ENCODE measurements at places on chromosomes 3 and 15. TPM values are rescaled to one million over a fixed set of nuclear protein-coding genes. Genes with fewer than 3 reads are reported as not detected.

Gene ADIPOQ
- not detected for total RNA-seq

Gene CORO2B
- total RNA-seq = 7.8 TPM

- DNase-seq = no peak
These were observed 96.6 kb upstream of the CBLB start for GRCh38 chr3:105965384-105965783.

DNA sequence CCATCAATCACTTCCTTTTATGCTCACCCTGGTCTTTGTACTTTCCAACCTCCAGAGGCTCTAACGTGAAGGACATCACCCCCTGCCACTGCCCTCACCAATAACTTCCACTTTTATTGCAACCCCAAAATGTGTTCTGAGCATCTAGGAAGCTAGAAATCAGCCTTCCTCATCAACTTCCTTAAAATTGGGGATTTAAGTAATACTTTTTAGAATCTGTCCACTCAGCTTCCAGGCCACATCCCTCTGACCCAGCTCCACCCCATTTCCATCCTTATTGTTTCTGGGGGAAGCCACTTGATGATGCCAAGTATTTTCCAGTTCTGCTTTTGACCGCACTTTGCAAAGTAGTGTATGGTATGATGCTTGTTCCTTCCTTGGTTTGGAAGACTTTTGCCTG lies 73.5 kb upstream of the XCR1 start:
- DNase-seq = no peak

DNA sequence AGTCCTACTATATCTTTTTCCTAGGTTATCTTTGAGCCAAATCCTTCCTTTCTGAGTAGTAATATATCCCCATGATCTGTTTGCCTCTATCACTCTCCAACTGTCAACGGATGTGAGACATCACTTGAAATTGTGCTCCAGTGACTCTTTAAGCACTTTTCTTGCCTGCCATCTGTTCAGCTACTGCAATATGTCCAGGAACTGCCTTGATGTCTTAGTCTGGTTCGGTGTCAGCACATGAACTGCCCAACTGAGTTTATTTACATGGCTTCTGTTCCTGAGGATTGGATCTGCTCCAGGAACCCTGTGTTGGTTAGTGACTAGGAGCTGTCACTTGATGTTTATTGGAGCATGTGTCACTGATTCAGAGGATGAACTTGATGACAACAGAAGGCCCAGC lies 116.5 kb downstream of the SLC9A9 start:
- no peak for DNase-seq

DNA sequence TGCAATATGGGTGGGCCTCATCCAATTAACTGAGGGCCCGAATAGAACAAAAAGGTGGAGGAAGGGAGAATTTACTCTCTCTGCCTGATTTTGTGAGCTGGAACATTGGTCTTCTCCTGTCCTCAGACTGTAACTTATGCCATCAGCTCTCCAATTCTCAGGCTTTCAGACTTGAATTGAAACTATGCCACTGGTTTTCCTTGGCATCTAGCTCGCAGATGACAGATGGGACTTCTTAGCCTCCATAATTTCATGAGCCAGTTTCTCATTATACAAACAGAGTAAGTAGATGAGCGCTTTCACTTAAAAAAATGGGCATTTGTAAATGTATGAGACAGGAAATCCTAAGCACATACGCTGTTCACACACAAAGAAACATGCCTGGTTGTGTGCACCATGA lies 8.7 kb upstream of the PTX3 start:
- DNase-seq = no peak

- no peak for DNase-seq
These were observed 95.7 kb downstream of the ANO10 start for GRCh38 chr3:43525941-43526607.

DNA sequence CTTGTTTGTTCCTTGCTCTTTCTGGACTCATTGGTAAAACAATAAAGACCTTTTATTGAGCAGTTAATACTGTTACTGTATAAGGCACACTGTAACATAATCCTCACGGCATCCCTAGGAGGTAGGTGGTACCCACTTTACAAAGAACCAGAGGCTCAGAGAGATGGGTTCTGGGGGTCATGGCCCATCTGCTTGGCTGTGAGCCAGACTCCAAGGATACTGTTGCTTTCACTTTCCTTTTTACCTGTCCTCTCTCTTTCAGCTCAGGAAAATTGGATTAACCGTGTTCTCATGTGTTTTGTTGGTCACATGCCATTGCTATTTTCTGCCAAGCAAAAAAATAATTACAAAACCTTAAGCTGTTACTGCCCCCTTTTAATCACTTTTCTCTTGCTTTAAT lies 34.8 kb upstream of the FILIP1L start:
- DNase-seq = no peak

GRCh38 chr15:87863152-87863551 lies 393.4 kb downstream of the NTRK3 start:
- DNase-seq = no peak

DNA sequence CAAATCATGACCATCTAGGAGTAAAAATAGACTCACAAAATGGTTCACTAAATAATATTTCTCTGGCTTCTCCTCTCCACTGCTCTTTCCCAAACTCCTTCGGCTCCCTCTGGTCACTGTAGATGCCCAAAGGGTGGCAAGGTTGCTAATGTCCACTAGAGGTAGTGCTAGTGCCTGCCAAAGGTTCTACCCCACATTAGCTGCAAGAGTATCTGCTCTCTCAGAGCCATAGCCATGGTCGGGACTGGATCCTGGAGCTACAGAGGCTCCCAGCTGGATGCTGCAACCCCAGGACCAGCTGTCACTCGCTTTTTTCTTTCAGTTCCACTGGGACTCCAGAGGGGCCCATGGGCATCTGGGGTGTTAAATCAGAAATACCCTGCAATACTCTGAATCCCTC lies 8.5 kb downstream of the HTR3D start:
- no peak for DNase-seq

DNA sequence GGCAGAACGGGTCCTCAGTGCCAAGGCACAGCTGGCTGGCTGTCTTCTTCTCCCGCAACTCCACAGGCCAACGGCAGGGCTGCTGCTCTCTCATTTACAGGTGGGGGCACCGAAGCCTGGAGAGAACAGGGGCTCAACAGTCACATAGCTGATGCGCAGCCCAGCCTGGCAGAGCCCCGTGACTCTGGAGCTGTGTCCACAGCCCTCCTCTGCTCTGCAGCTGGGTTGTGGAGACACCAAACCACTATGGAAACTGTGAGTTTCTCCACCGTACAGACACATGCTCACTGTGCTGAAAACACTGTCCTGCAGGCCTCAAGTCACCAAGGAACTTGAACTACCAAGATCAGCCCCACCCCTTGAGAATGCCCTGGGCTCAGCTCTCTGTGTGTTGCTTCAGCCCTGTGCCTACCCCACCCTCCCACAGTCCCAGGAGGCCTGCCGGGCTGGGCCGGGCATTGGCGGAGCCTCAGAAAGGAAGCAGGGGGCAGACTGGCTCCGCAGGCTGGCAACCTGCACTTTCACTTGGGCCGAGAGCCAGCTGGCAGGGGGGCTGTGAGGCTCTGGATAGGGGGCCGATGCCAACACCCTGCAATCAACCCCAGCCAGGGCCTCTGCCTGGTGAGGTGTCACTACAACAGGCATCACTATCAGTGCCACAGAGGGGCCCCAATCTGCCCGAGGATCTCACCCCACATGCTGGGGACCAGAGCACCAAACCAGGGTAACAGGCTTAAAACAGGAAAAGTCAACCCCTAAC lies 113.7 kb upstream of the RPL32 start:
- peak; percentile 61 for DNase-seq

DNA sequence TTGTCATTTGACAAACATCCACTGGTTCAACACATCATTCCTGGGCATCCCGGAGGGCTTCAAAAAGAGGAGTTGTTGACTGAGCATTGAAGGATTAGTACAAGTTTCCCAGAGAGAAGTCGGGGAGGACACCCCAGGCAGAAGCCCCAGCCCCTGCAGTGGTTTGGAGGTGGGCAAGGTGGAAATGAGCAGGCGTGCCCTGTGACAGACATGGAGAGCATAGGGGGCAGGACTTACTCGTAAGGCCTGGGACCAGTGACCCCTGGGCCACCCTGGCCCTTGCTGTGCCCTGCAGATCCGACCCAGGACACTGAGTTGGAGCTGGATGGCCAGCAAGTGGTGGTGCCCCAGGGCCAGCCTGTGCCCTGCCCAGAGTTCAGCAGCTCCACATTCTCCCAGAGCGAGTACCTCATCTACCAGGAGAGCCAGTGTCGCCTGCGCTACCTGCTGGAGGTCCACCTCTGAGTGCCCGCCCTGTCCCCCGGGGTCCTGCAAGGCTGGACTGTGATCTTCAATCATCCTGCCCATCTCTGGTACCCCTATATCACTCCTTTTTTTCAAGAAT lies 5.9 kb downstream of the PARP3 start:
- no peak for DNase-seq

DNA sequence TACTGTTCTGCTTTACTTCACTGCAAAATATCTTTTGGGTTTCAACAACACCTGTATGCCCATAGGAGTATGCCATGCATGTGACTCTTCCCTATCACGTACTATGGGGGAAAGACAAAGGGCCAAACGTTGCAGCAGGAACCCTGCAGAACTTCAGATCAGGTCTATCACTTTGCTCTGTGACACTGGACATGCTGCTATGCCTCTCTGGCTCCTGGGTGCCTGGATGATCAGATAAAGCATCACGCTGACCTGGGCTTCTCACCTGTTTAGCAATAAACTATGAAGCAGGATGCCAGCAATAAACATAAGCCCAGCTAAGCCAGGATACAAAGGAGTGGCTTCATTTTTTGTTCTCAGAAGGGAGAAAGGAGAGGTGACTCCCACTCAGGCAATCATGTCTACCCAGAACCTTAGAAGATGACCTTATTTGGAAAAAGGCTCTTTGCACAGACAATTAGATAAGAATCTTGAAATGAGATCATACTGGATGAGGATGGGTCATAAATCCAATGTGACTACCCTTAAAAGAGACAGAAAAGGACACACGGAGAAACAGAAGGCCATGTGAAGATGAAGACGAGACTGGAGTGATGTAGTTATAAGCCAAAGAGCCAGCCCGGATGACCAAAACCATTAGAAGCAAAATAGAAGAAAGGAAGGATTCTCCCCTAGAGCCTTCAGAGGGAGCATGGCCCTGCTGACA lies 19.3 kb downstream of the POMGNT2 start:
- DNase-seq = peak; percentile 54

DNA sequence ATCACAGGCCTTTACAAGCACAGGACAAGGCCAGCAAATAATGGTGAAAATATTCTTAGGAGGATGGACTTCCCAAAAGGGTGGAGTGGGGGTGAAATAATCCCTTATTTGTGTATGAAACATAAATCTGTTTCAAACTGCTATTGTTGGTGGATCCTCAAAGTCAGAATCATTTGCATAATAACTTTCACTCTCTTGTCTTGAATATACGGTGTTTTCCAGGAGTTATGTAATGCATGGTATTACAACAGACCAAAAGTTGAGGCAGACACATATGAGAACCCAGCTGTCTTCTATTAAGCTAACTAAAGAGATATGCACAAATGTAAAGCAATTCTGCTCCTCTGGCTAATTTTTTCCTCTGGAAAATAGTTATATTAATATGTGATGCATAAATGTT lies 57.7 kb downstream of the PRTG start:
- no peak for DNase-seq
